ENCODE measurements at places on chromosomes 16 and 17.

DNA sequence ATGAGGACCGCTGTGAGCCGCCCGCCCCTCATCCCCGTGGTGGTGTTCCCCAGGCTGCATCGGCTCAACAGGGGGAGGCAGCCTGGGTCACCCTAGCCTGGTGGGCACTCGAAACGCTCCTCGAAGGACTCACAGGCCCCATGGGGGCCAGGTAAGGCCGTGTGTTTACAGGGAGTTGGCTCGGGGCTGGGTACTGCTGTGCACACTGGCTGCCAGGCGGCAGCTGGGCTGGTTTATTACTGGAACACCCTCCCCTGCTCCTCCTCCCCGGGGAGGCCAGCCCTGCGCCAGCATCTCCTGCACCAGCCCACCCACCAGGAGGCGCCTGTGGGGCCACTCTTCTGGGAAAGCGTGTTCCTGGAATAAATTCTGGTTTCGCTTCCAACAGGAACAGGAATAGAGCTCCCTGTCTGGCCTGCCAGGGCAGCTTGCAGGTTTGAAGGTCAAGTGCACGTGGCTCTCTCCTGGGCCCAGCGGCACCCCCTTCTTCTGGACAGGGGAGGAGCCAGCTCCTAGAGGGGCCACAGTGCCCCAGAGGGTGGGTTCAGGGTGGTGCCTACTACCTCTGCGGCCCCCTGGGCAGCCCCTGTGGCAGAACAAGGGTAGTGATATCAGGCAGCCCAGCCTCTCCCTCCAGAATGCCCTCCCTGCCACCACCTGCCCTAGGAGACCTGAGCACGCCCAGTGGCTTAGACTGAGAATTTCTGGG, 11.3 kb downstream of the MCRIP1 start:
- peak; percentile 85 for DNase-seq

- no peak for DNase-seq
These were observed 124.8 kb downstream of the RGS9 start for GRCh38 chr17:65261682-65262636.

DNA sequence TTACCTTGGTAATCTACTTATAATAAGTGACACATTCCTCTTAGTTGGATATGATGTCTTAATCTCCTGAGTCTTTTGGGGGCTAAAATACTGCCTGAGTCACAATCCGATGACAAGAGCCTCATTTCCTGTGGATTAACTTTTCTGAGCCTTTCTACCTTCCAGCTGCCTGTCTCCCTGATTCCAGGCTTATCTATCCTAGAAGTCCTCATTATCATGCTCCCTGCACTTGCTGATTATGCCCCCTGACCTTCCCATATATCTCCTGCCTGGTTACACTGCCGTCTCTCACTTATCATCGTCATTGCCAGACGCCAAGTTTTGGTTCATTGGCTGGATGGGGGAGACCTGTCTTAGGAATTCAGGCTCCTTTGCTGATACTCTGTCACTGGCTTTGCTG, 727.4 kb upstream of the CA10 start:
- DNase-seq = no peak

GRCh38 chr16:11372073-11372828, 27.0 kb downstream of the RMI2 start:
- no peak for DNase-seq

GRCh38 chr16:76535-77272, 1.3 kb upstream of the MPG start:
- DNase-seq = no peak

DNA sequence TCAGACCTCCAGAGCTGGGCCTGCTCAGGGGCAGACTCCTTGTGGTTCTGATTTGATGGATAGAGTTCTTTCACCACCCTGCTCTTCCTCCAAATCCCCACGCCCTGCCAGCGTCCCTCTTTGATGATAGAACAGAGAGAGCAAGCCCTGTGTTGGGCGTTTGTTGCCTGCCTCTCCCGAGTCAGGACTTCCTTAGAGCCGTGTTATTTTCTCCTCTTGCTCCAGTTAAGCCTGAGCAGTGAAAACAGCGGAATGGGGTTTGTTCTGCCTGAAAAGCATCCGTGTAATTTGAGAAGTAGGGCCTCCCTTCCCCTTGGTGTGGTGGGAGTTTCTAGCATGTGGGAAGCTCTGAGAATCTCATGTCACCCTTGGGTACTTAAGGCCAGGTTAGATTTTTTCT, 22.1 kb downstream of the TMEM94 start:
- no peak for DNase-seq

DNA sequence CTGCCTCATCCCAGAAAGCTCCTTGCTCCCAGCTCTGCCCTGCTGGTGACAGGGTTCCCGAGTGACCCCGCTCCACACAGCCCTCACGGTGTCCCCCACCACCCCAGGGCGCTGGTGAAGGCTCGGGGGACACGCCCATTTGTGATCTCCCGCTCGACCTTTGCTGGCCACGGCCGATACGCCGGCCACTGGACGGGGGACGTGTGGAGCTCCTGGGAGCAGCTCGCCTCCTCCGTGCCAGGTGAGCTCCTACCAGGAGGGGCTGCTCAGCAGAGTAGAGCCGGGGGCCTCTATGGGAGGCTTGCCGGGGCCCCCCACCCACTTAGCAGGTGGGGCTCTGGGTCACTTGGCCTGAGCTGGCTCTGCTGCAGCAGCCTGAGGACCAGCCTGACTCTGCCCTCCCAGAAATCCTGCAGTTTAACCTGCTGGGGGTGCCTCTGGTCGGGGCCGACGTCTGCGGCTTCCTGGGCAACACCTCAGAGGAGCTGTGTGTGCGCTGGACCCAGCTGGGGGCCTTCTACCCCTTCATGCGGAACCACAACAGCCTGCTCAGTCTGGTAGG, 11.2 kb downstream of the GAA start:
- no peak for DNase-seq

- peak; percentile 70 for DNase-seq
These were observed 43.7 kb upstream of the TNRC6A start for GRCh38 chr16:24685539-24686432.

DNA sequence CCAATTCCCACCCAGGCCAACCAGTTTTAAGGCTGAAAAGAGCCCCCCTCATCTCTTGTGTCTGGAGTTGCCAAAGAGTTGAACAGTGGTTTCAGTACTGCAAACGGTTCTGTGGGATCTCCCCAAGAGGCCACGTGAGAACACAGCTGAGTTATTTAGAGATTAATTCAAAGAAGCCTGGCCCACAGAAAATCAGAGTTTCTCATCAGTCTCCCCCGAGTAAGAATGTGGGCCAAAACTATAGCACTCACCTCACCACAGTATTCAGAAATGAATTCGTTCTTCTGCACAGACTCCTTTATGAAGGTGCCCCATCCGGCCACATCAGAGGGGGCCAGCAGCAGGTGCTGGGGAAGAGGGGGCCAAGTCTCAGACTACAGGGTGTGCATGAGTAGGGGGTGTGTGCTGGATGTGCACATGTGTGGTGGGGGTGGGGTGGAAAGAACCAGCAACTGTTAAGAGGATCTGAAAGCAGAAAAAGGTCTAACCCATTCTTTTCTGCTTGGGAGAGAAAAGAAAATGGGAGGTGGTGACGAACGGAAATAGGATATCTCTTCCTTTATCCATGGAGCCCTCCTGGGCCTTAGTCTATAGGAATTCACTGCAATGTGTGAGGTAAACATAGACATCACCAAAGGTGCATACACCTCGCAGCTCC, 22.6 kb downstream of the CNTNAP1 start:
- DNase-seq = no peak

DNA sequence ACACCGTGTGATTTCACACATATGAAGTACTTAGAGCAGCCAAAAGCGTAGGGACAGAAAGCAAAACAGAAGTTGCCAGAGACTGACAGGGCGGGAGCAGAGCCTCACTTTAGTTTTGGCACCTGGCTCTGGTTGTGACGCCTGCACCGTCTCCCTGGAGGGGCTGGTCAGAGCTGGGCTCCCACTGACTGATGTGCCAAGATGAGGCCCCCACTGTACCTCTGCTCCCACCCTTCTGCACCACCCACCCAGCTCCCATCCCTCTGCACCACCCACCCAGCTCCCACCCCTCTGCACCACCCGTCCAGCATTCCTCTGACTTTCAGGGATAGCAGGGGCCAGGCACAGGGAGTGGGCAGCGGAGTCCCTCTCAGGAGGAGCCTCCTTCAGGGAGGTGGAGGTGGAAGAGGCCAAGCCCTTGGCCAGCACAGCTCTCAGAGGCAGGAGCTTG, 3.2 kb upstream of the PRSS21 start:
- no peak for DNase-seq

- peak; percentile 43 for DNase-seq
These were observed 46.4 kb upstream of the CDH13 start for GRCh38 chr16:82580298-82580890.

DNA sequence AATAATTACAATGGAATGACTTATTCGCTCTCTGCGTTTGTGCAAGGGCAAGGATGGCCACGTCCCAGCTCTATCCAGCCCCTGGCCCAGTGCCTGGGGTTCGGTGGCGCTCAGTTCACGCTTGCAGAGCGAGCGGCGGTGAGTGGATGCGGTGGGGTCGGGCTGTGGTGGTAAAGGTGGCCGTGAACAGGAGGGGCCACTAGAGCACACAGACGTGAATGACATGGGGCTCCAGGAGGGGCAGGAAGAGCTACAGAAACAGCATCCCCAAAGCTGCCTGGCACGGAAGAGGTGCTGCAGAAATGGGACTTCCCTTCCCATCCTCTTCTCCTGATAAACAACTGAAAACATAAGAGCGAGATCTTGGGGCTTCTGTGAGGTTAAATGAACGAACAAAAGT, 28.4 kb downstream of the IRF8 start:
- no peak for DNase-seq

DNA sequence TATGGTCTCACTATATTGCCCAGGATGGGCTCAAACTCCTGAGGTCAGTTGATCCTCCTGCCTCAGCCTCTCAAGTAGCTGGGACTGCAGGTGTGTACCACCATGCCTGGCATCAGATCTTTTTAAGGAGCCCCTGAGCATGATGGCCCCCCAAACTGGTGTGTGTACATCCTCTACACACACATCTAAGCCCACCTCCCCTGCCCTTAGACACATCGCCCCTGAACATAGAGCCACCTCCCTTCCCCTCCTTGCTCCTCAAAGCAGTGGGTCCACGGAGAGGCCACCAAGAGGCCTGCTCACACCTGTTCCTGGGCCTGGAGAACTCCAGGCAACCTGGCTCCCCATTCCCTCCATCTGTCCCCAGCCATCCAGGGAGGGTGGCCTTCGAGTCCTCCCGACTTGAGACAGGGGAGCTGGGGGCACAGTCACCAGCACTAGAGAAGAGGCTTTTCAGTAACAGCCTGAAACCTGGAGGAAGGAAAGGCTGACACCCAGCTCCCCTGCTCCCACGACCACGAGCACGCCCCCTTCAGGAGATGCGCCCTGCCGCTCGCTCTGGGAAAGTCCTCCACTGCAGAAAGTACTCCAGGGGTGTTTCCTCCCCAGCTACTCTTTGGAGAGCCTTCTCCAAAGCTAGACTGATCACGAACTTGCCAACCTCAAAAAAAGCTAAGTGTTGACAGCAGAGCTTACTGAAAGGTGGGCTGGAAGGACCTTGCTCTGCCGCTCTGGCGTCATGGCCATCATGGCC, 12.6 kb upstream of the PRR29 start:
- DNase-seq = no peak

- no peak for DNase-seq
These were observed 158.6 kb downstream of the XYLT1 start for GRCh38 chr16:17312094-17312710.

DNA sequence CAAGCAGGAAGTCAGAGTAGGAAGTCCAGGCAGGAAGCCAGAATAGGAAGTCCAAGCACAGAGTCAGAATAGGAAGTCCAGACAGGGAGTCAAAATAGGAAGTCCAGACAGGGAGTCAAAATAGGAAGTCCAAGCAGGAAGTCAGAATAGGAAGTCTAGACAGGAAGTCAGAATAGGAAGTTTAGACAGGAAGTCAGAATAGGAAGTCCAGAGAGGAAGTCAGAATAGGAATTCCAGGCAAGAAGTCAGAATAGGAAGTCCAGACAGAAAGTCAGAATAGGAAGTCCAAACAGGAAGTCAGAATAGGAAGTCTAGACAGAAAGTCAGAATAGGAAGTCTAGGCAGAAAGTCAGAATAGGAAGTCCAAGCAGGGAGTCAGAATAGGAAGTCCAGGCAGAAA, 105.3 kb upstream of the C16orf82 start:
- no peak for DNase-seq

DNA sequence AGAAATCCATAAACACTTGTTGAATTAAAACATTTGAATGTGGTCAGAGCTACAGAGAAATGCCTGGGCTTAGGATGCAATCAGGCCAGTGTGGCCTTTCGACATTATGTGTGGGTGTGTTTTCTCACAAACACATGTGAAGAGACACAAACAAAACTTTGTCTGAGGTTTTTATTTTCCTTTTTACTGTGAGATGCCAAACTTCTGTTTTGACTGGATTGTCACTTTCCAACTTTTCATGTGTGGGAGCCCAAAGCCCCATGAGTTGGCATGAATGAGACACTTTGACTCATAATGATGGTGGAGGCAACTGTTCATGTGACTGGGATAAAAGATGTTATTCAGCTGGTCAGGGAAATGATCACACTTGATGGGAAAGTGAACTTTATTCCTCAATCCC, 71.9 kb upstream of the GAS7 start:
- DNase-seq = no peak

DNA sequence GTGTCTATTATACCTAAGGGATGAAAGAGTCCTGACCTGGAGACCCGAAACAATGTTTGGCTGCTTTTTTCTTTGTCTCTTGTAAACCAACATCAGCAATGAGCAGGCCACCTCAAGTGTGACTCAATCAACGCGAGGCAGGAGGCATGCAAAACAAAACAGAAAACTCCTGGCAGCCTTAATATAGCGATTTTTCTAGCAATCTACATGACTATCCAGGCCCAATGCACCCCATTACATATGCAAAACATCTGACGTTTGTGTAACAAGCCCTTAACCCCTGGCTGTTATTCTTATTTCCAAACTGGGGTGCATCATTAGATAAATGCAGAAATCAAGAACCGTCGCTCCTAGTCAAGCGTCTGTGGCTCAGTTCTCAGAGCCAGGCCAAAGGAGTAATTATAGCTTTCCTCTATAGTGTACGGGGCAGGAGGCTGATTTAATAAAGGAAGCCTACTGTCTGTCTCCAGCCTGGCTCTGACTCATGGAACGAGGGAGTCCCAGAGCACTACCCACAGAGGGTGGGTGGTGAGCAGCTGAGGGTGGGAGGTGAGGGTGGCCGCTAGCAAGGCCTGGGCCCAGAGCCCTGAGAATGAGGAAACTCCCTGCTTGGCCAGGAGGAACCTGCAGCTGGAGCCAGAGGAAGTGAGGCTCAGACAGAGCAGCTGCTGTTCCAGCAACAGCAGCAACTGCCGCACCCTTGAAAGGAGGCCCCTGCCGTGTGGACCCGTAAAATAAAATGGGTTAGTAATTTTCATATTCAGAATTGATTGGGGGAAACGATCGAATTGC, 43.9 kb downstream of the CHD9 start:
- DNase-seq = peak; percentile 39

GRCh38 chr17:9948928-9949327, 43.9 kb upstream of the RCVRN start:
- no peak for DNase-seq

DNA sequence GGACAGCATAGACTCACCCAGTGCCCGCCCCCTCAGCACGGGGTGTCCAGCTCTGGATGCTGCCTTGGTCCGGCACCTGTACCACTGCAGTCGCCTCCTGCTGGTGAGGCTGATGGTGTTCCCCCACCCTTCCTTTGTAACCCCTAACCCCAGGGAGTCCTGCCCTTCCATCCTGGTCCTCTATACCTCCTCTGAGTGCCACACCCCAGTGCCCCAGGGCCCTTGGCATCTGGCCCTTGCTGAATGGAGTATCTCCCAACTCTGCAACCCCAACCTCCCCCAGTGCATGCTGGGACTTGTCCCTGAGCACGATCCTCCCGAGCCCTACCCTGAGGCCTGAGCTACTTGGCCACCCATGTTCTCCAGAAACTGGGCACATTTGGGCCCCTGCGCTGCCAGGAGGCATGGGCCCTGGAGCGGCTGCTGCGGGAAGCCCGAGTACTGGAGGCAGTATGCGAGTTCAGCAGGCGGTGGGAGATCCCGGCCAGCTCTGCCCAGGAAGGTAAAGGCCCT, 15.8 kb downstream of the RIPOR1 start:
- peak; percentile 18 for DNase-seq

Measured in iPS-NIHi11 (cell line).